Naive thymus-derived CD4-positive, alpha-beta T cell (primary cell): ENCODE measurements at places on chromosomes 3 and 15.

DNA sequence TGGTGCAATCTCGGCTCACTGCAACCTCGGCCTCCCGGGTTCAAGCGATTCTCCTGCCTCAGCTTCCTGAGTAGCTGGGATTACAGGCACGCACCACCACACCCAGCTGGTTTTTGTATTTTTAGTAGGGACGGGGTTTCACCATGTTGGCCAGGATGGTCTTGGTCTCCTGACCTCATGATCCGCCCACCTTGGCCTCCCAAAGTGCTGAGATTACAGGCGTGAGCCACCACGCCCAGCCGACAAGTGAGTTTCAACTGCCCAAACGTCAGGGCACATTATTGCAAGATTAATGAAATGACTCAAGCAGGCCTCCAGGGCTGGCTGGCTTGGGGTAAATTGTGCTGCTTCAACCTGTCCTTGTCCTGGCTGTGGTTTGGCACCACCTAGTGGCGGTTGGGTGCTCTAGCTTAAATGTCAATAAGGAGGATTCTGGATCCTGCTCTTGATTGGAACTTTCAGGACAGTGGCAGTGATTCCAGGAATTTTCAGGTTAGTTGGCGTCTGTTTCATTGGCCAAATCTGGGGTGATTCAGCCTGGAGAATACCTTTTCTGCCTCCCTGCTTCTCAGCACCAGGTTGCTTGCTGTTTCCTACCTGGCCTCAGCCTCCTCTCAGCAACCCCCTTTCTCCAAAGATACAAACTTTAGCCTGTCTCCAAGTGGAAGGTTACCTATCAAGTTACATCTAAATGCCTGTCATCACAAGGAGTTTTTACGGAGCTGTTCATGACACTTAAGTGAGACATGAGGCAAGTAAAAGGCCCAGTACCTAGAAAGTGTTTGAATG, 32.4 kb upstream of the SACM1L start:
- peak; percentile 77 for DNase-seq

DNA sequence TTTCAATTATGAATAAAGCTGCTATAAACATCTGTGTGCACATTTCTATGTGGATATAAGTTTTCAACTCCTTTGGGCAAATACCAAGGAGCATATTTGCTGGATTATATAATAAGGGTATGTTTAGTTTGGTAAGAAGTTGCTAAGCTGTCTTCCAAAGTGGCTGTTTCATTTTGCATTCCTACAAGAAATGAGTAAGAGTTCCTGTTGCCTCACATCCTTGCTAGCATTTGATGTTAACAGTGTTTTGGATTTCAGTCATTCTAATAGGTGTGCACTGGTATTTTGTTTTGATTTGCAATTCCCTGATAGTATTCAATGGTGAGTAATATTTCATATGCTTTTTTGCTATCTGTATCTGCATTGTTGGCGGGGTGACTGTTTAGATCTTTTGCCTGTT, 120.7 kb upstream of the MDFIC2 start:
- no peak for DNase-seq

DNA sequence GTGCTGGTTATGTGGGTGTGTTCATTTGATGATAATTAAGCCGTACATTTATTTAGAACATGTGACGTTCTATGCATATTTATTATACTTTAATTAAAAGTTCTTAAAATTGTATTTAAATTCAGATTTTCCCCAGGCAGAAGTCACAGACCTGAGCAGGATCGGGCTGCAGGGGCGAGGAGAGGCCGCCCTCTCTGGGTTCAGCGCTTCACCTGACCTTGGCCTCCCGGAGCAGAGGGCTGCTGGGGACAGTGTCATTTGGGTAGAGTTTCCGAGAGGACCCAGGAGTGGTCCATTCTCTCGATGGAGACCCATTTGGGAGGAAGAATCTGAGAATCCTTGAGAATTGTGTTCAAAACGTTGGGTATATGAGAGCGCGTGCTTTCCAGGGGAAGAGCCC, 12.0 kb upstream of the TOPBP1 start:
- DNase-seq: no peak

DNA sequence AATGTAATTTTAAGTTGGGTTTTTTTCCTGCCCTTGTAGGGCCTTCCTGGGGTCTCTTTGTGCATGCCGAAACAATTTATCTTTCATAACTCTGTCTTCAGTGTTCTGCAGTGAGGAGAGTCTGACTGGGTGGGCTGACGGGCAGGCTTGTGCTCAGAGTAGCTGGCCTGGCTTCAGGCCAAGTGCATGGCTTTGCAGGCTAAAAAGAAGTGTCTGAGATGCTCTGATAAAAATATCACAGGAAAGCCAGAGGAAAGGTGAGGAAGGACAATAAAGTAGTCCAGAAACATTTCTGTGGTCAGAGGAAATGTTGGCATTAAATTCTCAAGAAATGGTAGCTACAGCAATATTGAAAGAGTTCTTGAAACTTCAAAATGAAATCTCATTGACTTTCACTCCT, 25.5 kb downstream of the ST3GAL6 start:
- no peak for DNase-seq

GRCh38 chr15:75067123-75067830, 43.9 kb downstream of the PPCDC start:
- DNase-seq: no peak

GRCh38 chr3:52245322-52246263, at the start of gene PPM1M:
Gene PPM1M, plus strand, starts transcription at chr3:52245759. Its CDS starts 66 bp downstream, at chr3:52245825.
- DNase-seq: peak; percentile 57

DNA sequence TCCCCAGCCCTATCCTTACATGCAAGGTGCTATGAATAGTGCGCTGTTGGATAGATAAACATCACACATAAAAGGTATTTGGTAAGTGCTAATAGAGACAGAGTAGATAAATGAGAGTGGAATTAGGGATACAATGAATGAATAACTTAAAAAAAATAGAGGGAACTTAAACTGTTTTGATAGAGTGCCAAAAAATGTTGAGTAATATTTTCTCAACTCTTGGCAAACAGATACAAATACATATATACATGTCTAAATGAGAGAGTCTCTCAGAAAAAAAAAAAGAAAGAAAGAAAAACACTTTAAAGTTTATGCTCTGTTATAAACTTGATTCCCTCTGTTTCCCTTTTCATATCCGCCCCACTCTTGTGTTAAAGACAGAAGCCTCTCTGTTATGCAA, 667.4 kb downstream of the ROBO2 start:
- DNase-seq: no peak

GRCh38 chr3:129009266-129009665, 8.2 kb downstream of the EFCC1 start:
- no peak for DNase-seq

GRCh38 chr3:107077391-107077790, 299.8 kb upstream of the CCDC54 start:
- no peak for DNase-seq

- DNase-seq: no peak
These were observed 82.0 kb upstream of the SOX2 start for GRCh38 chr3:181629711-181630110.

DNA sequence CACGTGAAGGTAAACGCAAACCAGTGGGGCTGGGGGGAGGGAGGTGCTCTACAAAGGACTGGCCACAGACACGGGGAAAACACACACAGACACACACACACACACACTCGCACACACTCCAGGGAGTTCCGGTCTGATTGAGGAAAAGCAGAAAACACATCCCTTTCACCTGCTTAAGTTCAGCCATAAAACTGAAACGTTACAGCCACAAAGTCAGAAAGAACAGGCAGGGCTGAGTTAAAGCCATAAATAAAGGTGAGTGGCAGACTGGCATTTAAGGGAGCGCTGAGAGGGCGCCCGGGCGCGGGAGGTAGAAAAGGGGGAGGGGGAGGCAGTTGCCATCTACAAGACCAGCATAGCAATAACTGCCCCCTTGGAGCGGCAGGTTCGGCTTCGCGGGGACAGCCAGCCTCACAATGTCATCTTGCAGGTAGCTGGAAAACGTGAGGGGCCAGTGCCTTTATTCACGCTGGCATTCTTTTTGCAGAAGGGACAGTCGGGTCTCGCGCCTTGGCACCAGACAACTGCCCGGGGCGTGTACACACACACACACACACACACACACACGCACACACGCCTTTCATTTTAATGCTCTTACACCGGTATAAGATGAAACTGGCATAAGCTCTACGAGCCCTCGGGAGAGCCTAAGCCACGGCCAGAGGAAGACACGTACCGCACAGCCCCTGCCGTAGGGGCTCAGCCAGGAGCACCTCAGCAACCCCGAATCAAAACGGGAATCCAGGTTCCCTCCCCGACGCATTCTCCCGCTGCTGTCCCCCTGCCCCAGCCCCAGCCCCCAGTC, 866 bp downstream of the TNIK start:
- DNase-seq: peak; percentile 66

DNA sequence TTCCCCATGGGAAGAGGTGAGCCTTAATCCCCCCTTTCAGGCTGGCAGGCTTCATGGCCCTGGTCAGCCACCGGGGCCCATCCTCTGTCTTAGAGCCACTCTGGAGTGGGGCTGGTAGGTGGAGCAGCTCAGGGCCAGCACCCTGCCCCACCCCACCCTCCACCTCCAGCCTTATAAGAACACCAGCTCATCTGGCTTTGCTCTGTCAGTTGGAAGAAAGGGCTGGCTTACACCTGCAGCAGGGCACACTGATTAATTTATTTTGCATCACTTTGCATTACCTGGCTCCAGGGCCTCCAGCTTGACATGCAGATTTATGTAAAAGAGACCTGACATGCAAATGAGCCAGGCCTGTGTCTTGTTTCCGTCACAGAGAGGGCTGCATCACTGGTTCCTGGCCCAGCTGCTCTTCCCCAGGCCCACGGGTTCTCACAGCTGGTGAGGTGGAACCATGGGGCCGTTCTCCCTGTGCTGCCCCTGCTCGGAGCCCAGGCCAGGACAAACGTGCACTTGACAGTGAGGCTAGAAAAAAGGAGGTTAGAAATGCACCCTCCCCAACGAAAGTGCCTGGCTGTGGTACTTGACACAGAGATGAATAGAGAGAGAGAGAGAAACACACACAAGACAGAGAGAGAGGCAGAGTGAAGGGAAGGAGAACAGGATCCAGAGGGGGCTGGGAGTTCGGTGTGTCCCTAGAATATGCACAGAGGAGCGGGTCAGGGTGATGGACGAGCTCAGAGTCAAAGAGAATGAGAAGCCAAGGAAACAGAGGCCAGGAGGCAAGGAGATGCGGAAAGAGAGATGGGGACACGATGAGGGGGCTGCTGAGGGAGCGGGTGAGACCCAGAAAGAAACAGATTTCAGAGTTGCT, 44.5 kb upstream of the MAGEF1 start:
- no peak for DNase-seq

GRCh38 chr15:79657722-79658121, 225.6 kb downstream of the MINAR1 start:
- DNase-seq: no peak

DNA sequence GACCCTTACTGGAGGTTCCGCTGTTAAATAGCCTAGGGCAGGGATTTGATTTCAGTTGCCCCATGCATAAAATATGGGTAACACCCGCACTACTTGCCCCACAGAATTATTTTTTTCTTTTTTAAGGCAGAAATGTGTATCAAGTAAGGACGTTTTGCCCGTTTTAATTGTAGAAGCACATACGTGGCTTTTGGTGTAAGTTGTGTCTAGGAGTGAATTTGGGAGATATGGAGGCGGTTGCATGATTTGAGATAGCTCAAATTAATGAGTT, 636 bp upstream of the LRRC58 start:
- DNase-seq: no peak

DNA sequence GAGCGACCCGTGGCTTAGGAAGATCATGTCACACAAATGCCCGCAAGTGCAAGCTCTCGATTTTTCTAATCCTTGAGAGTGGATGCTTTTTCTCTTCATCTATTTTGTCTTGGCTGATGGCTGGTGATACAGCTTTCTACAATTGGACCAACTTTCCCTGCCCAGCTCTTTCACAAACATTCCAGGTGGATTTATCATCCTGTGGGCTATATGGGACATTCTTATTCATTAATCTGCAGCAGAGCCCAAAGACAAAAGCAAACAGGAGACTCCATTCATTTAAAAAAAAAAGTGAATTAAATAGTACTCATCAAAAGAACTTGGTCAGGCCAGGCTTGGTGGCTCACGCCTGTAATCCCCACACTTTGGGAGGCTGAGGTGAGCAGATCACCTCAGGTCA, 14.2 kb upstream of the TSEN2 start:
- no peak for DNase-seq

GRCh38 chr3:24012589-24013269, 67.6 kb downstream of the NR1D2 start:
- no peak for DNase-seq

DNA sequence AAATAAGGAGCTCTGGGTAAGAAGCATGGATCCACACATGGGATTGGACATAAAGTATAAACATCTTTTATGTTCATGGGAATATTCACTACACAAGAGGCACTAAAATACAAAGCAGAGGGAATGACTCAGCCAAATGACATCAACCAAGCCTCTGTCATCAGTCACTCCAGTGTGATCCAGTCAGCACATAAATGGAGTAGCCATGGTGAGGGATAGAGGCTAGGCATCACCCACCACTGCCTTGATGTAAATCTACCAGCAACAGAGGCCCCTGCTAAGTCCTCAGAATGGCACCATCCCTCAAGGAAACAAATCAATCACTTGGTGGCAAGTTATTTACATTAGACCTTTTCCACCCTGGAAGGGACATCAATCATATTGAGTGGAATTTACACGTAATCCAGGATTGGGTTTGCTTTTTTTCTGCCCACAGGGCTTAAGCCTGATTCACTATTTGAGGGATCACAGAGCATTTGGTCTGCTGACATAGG, 27.2 kb downstream of the VEPH1 start:
- DNase-seq: no peak

- no peak for DNase-seq
These were observed 1036.6 kb downstream of the IGSF11 start for GRCh38 chr3:117998071-117998470.
